Anterior cingulate cortex (tissue), 58 donors: ENCODE measurements at places on chromosomes 3 and 15.

DNA sequence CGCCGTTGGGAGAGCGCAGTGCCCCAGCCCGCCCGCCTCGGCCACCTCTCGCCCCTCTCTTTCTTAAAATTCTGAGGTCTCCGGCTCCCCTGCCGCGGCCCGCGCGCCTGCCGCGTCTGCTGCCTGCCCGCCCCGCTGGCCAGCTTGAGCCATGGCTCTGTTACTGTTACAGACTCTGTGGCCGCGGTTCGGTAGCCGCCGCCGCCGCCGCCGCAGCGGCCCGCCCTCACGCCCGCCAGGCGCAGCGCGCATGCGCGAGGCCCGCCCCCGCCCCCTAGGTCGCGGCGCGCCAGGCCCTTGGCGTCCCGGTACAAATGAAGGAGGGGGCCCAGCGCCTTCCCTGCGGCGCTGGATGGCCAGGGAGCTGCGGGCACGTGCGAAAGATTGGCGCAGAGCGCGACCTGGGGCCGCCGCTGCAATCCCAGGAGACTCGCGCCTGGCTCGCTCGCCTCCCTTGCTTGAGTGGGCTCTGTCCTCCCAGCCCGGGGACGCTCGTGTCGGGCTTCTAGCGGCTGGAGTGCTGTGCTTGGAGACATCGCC lies at the start of gene ONECUT1:
TSS of gene ONECUT1 (minus strand) at position 168 of the 540 bp plus-strand sequence. CDS start 452 bp downstream, outside the sequence.
- DNase-seq, result peak; percentile 29

DNA sequence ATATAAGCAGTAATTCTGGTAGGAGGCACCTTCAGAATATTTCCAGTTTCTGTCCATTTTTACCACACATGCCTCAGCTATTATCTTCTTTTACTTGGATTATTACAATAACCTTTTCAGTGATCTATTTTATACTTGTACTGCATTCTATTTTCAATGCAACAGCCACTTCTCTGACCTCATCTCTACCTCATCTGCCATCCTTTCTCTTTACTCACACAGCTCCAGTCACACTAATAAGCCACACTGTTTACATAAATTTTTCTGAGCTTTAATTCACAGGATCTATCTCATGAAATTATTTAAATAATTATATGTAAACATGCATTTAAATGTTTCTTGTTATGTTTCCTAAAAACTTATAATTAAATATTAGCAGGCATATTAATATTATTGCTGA lies 47.3 kb upstream of the BCHE start:
- DNase-seq, result no peak

- DNase-seq, result no peak
Observed at GRCh38 chr15:41566121-41566885, 7.3 kb downstream of the TYRO3 start.

- DNase-seq, result no peak
Observed at GRCh38 chr3:171459137-171459941, 866 bp downstream of the TNIK start.

DNA sequence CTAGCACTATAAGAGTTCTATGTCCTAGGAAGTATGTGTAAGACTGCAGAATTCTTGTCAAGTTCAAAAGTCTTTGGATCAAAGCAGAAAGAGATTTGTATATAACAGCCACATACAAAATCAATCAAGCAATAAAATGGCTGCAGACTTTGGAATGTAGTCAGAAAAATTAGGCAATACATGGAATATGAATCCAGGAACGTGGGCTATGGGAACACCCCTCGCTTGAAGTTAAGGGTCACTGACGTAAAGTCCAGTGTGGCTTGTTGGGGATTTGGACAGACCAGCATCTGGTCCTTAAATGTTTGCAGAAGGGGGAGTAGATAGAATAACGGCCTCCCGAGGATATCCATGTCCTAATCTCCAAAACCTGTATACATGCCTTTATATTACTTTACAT lies 178.6 kb downstream of the ADAMTS9 start:
- DNase-seq, result no peak

DNA sequence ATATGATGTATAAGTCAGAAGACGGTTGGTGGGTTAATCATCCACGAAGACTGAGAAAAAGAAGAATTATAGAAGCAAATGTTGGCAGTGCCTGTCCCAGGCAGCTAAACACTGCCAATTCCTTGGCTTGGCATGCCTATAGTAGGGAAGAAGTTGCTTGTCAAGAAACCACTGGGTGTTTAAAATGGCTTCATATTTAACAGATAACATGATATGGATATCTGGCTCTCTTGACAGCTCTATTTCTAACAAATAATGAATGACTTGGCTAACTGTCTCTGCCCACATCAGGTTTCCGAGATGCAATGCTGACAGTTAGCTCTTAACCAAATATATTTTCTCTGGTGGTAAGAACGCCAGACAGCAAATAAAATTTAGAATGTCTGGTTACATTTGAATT lies 341.7 kb upstream of the KCNMB2 start:
- DNase-seq, result no peak
